Activated naive CD4-positive, alpha-beta T cell treated with anti-CD3 and anti-CD28 coated beads, Interleukin-2, amount 10 ng/mL, durations not matched to agents 7 days and 5 days (primary cell): ENCODE measurements at places on chromosomes 7 and 10.

DNA sequence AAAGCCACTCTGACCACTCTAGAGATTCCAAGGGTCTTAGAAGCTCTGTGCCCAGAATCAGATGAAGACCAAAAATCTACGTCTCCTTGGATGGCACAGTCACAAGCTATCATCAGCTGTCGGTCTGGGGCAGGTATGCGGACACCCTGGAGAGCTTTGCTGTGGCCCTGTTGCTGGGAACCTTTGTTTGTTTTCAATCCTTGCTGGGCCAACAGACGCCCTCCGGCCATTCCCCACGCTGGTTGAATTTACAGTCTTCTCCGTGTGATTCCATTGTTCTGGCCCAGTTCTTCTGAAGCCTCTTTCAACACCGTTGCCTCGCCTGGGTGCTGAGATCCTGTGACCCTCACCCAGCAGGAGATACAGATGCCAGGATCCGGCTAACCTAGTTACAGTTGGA, 149.4 kb upstream of the PFKP start:
- DNase-seq, result no peak

DNA sequence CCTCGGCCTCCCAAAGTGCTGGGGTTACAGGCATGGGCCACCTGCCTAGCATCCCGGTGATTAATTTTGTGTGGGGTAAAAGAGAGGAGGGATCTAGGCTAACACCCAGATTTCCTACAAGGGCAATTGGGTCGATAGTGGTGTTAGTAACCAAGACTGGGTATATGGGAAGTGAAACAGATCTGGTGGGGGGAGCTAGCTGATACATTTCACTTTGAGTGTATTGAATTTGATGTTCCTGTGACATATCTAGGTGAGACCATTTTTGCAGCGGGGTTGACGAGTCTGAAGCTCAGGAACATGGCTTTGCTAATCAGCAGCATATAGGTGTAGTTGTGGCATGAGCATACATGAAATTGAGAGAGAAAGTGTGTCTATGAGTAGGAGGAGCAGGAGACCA, 12.0 kb downstream of the CLCN1 start:
- no peak for DNase-seq

GRCh38 chr10:11104772-11105675, 87.4 kb downstream of the CELF2 start:
- DNase-seq, result no peak

- DNase-seq, result no peak
Observed at GRCh38 chr7:46461334-46461777, 540.3 kb upstream of the IGFBP3 start.

GRCh38 chr10:106978756-106979155, 185.8 kb downstream of the SORCS1 start:
- DNase-seq, result no peak

- DNase-seq, result no peak
Observed at GRCh38 chr7:153530441-153530840, 521.8 kb upstream of the DPP6 start.

- no peak for DNase-seq
Observed at GRCh38 chr10:33152146-33152545, 182.3 kb downstream of the NRP1 start.

GRCh38 chr7:23544913-23545354, 13.2 kb upstream of the TRA2A start:
- peak; percentile 42 for DNase-seq

- no peak for DNase-seq
Observed at GRCh38 chr7:19522486-19522885, 186.4 kb downstream of the POLR1F start.

- no peak for DNase-seq
Observed at GRCh38 chr7:12066521-12066920, 144.6 kb upstream of the TMEM106B start.

DNA sequence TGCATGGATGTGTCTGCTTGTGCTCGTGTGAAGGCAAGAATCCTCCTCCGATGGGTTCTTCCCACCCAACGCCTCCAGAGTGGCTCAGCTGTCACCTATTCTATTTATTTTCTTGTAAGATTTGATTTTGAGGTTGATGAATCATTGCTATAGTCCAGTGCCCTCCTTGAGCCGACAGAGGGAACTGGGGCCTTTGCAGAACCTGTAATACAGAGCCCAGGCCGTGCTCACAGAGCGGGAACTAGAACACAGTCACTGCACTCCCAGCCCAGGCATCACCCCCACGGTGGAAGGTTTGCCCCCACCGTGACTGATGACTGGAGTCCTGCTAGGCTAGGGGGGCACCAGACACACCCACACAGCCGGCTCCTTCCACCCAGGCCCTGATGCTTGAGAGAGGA, 2.0 kb downstream of the RARRES2 start:
- no peak for DNase-seq

GRCh38 chr7:155402941-155403340, 55.0 kb upstream of the EN2 start:
- no peak for DNase-seq

DNA sequence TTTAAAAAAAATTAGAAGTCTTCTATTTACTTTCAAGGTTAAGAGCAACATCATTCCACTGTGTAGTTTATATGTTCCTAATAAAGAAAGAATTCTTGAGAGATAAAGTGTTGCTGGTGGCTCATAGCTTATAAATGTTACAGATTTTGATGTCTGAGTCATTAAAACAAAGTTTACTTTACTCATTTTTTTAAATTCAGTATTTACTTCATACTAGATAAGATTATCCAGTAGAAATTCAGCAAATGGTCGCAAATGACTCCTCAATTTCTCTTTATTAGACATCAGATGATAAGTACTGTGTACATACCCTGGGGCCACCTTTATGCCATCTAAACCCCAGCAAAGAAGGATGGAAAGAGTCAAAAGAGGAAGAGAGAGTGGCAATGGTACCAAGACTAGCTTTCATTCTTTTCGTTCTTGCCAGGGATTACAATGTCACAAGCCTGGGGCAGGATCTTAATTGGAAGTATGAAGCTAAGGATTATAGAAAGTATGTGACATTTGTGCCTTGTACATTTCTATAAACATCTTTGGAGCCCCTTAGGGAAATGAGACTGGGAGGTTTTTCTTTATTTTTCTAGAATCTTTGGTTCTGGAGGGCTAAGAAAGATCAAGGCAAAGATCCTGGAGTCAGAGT, 206.1 kb downstream of the CHRM2 start:
- no peak for DNase-seq

DNA sequence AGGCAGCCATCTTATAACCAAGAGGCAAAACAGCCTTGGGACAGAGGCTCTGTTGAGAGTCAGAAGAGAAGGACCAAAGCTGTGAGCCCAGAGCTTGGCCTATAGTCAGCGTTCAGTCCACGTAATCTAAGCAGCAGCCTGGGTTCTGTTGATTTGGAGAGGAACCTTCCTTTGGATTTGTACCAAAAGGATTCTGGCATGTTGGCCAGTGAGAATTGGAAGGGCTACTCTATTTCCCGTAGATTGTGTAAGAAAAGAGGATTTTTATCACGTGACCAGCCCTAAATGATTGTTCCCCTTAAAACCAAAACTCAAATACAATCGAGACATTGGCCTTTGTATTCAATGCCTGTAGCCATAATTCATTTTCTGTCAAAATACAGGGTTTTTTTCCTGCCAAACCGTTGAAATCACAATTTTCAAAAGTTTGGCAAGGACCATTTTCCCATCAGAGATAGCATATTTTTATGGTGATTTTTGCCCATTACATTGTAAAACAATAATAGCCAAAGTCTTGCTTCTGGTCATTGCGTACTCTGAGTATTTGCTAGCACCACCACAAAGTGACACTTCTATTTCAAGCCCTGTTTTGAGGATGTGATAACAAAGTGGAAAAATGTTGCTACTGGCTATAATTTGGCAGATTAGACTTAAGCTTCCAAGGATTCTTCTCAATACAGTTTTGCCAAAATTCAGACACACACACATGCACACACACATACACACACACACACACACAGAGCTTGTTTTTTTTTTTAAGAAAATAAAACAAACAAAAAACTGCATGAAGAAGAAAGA, 23.1 kb upstream of the BMPER start:
- no peak for DNase-seq

GRCh38 chr7:29885626-29886025, 79.3 kb downstream of the WIPF3 start:
- DNase-seq, result no peak

GRCh38 chr7:1269336-1269890, 36.7 kb downstream of the UNCX start:
- no peak for DNase-seq

DNA sequence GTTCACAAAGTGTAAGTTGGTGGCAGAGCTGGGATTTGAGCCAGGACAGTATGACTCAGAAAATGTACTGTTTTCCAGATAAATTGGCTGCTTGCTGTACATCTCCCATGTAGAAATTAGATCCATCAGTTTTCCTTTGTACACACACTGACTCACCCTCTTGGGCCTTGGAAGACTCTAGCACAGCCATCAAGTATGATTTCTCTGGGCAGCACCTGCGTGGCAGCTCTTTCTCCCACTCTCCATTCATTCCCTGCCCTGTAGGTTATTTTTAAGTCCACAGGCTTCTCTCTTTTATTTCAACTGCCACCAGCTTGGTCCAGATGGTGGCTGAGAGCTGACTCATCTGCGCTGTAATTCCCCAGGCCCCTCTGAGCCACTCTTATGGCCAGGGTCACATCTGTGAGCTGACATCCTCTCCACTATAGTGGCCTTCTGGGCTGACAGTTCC, 28.3 kb upstream of the SDK1 start:
- DNase-seq, result no peak

GRCh38 chr10:122510326-122510725, 49.0 kb downstream of the HTRA1 start:
- DNase-seq, result no peak

GRCh38 chr10:76497666-76498065, 1066.2 kb downstream of the LRMDA start:
- no peak for DNase-seq

DNA sequence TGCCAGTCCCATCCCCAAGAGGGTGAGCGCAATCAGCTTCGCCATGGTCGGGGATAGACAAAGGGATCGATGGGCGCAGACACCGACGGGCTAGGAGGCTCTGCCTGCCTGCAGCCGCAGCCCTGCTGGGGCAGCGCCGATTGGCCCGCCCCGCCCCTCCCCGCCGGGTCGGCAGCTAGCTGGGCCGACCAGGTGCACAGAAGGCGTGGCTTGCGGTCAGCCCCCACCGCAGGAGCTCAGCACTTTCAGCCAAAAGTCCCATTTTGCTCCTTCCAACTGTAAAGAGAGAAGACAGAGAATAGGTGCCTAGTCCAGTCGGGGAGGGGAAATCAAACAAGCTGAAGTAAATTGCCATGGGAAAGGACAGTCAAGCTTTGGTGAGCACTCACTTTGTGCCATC, at the start of gene PON1:
Gene PON1, minus strand, starts transcription at position 102 of the 400 bp plus-strand sequence. Its CDS starts 57 bp downstream, at position 45.
- DNase-seq, result peak; percentile 31

- DNase-seq, result no peak
Observed at GRCh38 chr10:8910314-8910713, 855.8 kb downstream of the GATA3 start.

DNA sequence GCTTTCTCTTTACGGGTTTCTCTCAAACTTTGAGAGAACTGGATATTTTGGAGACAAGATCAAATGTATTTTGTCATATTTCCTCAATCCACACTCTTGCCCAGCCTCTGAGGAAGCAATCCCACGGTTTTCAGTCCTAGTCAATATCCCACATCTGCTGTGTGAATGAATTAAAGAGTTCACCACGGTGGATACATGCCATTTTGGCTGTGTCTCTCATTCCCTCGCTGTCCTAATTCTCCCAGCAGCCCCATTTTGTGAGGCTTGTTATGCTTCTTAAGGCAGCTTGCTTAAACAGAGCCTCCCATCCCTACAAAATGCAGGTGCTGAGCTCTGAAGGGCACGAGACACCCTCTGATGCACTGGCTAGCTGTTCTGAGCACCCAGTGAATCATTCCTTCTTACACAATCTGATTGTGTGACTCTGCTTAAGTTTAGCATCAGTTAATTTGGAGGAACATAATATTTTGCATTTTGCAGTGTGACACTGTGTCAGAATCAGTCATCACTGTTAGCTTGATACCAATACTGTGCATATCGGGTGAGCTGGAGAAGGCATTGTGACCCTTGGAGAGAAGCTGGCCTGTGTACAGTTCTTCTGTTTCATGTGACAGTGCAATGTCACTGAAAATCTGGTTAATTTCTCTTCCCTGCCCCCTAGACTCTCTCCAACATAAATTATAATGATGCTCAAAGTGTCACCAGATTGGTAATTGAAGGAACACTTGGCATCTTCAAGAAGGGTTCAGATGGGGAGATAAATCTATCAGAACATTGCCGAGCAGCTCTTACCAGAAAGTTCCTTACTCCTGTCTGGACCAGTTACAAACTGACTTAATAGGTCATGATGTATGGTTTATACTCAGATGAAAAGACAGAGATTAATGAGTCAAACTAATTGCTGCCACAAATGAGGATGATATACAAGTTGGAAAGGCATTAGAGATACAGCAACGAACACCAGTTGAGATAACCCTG, 103.7 kb upstream of the AOAH start:
- DNase-seq, result no peak

- no peak for DNase-seq
Observed at GRCh38 chr10:66378117-66378876, 547.5 kb upstream of the LRRTM3 start.

DNA sequence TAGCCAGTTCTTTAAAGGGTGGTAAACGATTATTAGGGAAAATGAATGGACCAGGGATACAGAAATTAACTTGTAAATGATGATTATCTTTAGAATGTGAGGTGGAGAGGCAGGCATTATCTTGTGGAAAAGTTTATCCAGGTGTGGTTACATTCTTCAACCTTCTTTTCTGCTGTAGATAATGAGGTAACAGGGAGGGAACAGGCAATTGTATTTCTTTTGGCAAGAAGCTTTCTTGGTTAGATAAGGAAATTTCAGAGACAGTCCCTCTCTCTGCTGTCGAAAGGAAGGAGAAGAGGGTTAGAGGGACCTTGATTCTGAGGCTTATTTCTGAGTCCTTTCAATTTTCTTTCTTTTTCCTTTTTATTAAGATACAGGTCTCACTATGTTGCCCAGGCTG, 32.1 kb downstream of the MRPL32 start:
- DNase-seq, result no peak

GRCh38 chr10:30527623-30528428, 93.8 kb downstream of the MAP3K8 start:
- peak; percentile 53 for DNase-seq

DNA sequence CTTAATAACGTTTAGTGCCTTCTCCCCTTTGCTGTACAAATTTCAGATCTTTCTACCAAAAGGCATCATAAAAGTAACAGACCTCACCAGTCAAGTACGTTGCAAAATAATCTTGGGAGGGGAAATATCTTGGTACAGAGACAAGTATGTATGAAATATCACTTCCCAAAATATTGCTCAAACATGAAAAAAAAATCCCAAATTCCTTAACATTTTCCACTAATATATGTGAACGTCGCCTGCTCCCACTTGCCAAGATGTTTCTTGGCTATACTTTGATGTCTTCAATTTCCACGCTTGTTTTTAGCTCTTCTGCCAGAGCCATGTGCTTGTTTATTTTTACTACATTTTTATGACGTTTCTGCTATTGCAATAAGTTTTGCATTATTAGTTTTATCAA, 223.5 kb downstream of the PLXNA4 start:
- no peak for DNase-seq
